Parietal lobe (tissue), 2 donors: ENCODE measurements at places on chromosomes 16 and 17. TPM values are rescaled to one million over a fixed set of nuclear protein-coding genes. Genes with fewer than 3 reads are reported as not detected.

Gene MYOCD
- total RNA-seq: under 0.01 TPM

Gene CACNA1G
- 35.7 TPM for total RNA-seq

Gene AOC2
- 2.5 TPM for total RNA-seq

Gene DNAH3
- 0.63 TPM for total RNA-seq

Gene CD19
- 0.94 TPM for total RNA-seq
